Small intestine (tissue), 16 donors: ENCODE measurements at places on chromosomes 12 and 14. TPM values are rescaled to one million over a fixed set of nuclear protein-coding genes. Genes with fewer than 3 reads are reported as not detected.
A peak's percentile ranks its signal among the peaks of the same experiment; 100 is the strongest.

The OR4K5 gene
- polyA plus RNA-seq: not detected

GRCh38 chr12:53235742-53236442 lies 3.9 kb upstream of the RARG start:
- peaks cover 28% of the 10 kb centered on the region for H3K4me1 ChIP-seq
- no peak overlapping the region for H3K27ac ChIP-seq
- DNase-seq: no peak

The TMEM30B gene
- polyA plus RNA-seq: 41.3 TPM

GRCh38 chr14:70663707-70664179 lies 22.0 kb downstream of the TTC9 start:
- no peak overlapping the region for H3K27ac ChIP-seq
- DNase-seq: no peak
- H3K4me1 ChIP-seq: no peaks in the 10 kb centered on the region

The TMTC1 gene
- 11.4 TPM for polyA plus RNA-seq

DNA sequence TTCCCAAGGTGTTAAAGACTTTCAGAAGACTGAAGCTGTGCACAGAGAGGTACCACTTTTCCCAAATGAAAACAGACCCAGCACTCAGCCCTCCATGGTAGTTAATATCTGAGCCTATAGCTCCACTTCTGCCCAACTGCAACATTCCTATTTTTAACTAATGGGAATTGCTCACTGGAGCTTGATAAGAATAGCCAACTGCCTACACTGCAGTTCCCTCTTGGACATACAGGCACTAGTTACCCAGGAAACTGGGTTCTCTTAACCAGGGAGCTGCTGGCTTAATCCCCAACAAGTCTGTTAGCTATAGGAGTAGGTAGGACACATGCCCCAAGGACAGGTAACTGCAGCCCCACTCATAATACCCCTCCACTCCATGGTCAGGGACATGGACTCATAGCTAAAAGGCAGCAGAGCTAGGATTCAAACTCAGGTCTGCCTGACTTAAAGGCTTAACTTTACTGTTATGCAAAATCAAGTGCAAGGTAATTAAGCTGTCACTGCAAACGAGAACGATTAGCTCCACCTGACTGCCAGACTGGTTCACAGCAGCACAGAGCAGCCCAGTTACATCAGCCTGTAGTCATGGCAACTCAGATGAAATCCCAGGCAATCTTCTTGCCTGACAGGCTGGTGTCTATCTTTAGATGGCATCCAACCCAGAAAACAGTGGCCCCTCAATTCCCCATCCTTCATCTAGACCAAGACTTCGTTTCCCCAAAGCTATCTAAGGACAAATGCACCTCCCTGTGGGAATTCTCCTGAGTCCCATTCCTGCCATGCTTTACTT lies 77.1 kb upstream of the ACTN1 start:
- no peak overlapping the region for H3K27ac ChIP-seq
- H3K27me3 ChIP-seq: no peaks in the 10 kb centered on the region
- peaks cover 8% of the 10 kb centered on the region for H3K36me3 ChIP-seq
- DNase-seq: no peak
- H3K4me3 ChIP-seq: no peak overlapping the region
- peaks cover 2% of the 10 kb centered on the region for H3K4me1 ChIP-seq

DNA sequence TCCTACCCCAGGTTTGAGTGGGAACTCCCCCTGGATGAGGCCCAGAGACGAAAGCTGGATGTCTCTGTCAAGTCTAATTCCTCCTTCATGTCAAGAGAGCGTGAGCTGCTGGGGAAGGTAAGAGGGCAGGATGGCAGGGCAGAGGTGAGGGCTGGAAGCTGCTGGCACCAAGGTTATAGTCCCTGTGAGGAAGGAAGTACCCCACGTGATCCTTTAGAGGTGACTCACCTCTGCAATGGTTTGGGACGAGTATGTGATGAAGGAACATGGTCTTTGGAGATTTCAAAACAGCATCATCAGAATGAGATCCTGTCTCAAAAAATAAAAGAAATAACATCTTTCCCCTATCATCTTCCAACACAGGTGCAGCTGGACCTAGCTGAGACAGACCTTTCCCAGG lies 9.2 kb upstream of the MYL6B start:
- H3K4me1 ChIP-seq: no peaks in the 10 kb centered on the region
- H3K27me3 ChIP-seq: no peaks in the 10 kb centered on the region
- peaks cover 52% of the 10 kb centered on the region for H3K36me3 ChIP-seq

GRCh38 chr12:121803861-121804416 lies at the start of gene SETD1B:
TSS of gene SETD1B (plus strand) at chr12:121804009. CDS start at chr12:121804738, 729 bp downstream.
- peak within 1 kb of the TSS; percentile 98 for H3K27ac ChIP-seq
- DNase-seq: peak; percentile 65
- H3K4me1 ChIP-seq: peaks cover 25% of the 10 kb centered on the region
- H3K4me3 ChIP-seq: peak within 1 kb of the TSS; percentile 97
- H3K27me3 ChIP-seq: no peaks in the 10 kb centered on the region
- no peaks in the 10 kb centered on the region for H3K36me3 ChIP-seq

DNA sequence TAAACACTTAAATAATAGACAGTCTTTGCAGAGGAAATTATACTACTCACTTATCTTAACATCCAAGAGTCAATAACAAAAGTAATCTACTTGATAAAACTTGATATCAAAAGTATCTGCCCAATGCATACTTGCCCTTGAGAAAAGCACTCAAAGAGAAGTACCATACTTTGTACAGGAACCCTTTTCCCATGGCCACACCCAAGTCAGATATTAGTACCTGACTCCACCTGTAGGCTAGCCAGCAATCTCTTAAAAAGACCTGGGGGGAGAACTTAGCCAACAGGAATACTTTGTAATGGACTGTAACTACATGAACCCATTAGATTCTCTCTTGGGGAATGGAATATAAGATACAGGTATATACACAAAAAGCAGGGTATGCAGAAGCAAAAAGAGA lies 99.6 kb upstream of the HECTD1 start:
- peaks cover 21% of the 10 kb centered on the region for H3K36me3 ChIP-seq
- no peaks in the 10 kb centered on the region for H3K4me1 ChIP-seq
- no peak overlapping the region for H3K4me3 ChIP-seq
- no peak for DNase-seq
- H3K27me3 ChIP-seq: no peaks in the 10 kb centered on the region
